ENCODE measurements at places on chromosomes 12 and 14. TPM values are rescaled to one million over a fixed set of nuclear protein-coding genes. Genes with fewer than 3 reads are reported as not detected.

EPYC gene
- not detected for total RNA-seq

SRRM4 gene
- not detected for total RNA-seq

GLT1D1 gene
- total RNA-seq: 0.27 TPM

SIX6 gene
- not detected for total RNA-seq

PTGER2 gene
- total RNA-seq: 23.3 TPM

DGLUCY gene
- 36.1 TPM for total RNA-seq

DAO gene
- total RNA-seq: not detected

BDKRB2 gene
- not detected for total RNA-seq

RASSF9 gene
- total RNA-seq: not detected

- peak; percentile 88 for DNase-seq
Observed at GRCh38 chr12:121799842-121800693, 3.7 kb upstream of the SETD1B start.

- no peak for DNase-seq
Observed at GRCh38 chr12:131112700-131113290, 159.1 kb downstream of the ADGRD1 start.

- no peak for DNase-seq
Observed at GRCh38 chr12:64810831-64811230, 13.6 kb upstream of the TBC1D30 start.

DNA sequence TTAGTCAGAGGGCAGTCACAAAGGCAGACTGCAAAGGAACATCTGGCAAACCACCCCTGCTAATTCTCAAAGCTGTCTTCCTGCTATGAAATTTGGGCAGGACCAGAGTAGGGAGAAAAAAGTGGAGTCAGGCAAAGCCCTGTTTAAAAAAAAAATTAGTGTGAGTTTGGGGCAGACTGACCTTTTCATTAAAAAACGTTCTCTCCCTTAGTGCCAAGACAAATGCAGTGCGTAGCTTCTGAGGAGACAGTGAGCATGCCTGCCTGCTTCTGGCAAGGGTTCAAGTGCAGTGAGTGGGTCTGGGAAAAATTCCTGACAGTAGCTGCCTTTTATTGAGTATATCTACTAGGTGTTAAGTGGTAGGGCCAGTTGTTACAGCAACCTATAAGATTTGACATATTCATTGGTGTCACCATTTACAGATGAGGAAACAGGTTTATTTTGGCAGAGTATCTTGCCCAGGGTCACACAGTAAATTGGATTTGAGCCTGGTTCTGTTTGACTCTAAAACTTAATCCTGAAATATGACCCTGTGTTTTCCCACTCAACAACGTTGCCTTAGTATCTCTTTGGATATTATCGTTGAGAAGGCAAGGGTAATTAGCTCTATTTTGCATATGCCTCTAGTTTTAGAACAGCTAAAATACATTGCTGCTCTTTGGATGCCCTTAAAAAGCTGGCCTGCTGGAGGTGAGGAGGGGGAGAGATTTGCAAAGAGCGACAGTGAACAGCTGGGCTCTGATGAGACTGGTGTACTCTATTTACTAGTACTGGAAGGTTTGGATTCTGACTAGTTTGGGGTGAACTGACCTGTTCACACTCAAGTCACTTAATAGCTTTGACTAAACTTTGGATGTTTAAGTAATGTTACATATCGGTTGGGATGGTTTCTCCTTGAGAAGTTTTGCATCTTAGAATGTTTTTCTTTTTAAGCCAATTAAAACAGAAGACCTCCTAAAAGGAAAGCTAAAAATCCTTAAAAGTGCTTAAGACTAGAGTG, 72.8 kb downstream of the PAPOLA start:
- DNase-seq: no peak

DNA sequence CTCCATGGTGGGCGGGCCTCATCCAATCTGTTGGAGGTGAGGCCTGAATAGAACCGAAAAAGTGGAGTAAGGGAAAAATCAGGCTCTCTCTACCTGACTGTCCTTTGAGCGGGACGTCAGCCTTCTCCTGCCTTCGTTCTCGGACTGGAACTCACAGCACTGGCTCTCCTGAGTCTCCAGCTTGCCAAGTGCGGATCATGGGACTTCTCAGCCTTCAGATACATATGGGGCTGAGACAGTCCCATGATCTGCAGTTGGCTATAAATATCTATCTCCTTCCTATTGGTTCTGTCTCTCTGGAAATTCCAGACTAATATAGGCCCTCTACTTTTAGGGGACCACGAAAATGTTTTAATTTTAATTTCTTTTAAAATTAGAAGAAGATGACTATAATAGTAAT, 29.7 kb upstream of the PLEK2 start:
- DNase-seq: no peak

GRCh38 chr12:124578854-124579253, 11.4 kb upstream of the NCOR2 start:
- DNase-seq: no peak

- no peak for DNase-seq
Observed at GRCh38 chr12:9991876-9992275, 7.0 kb downstream of the CLEC1B start.

DNA sequence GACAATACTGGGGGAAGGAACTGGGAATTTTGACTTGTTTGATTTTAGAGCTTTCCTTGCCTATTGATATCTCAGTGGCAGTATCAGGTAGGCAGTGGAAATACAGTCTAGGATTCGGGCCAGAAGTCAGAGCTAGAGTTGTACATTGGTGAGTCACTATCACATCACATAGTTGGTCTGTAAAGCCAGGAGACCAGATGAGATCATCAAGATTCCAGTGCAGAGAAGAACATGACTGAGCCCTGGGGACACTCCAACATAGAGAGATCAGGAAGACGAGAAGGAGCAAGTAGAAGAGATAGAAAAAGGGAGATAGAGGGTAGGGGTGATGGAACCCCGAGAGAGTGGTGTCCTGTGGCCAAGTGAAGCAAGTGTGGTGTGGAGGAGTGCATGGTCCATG, 46.6 kb upstream of the NR1H4 start:
- DNase-seq: no peak

DNA sequence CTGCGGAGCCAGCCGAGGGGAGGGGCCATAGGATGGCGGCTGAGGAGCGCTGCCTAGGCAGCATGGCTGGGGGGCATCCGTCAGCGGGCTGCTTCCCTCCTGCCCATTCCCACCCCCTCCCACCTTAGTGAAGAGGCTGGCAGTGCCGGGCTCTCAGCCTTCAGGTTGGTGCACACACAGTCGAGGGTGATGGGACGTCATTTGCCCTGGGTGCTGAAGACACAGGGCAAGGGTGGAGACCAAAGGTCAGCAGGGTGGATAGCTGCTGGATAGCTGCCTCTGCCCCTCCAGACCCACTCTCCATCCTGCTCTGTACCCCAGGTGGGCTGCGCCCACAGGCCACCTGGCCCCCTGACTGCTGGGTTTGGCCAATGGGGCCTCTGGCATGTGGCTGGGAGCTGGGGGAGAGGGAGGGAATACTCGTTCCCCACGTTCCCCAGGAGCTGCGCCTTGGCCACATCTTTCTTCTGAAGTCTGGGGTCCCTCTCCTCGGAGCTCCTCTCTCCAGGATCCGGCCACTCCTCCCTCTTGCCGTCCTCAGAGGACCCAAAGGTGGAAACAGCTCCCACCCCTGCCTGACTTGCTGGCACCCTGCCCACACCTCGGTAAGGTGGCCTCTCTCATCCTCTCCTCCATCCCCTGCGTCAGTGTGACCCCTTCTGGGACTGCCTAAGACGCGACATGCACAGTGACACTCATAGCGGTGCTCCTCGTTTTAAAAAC, 11.2 kb upstream of the CDC42BPB start:
- DNase-seq: no peak

GRCh38 chr14:71488703-71489191, 443.5 kb upstream of the RGS6 start:
- DNase-seq: no peak

DNA sequence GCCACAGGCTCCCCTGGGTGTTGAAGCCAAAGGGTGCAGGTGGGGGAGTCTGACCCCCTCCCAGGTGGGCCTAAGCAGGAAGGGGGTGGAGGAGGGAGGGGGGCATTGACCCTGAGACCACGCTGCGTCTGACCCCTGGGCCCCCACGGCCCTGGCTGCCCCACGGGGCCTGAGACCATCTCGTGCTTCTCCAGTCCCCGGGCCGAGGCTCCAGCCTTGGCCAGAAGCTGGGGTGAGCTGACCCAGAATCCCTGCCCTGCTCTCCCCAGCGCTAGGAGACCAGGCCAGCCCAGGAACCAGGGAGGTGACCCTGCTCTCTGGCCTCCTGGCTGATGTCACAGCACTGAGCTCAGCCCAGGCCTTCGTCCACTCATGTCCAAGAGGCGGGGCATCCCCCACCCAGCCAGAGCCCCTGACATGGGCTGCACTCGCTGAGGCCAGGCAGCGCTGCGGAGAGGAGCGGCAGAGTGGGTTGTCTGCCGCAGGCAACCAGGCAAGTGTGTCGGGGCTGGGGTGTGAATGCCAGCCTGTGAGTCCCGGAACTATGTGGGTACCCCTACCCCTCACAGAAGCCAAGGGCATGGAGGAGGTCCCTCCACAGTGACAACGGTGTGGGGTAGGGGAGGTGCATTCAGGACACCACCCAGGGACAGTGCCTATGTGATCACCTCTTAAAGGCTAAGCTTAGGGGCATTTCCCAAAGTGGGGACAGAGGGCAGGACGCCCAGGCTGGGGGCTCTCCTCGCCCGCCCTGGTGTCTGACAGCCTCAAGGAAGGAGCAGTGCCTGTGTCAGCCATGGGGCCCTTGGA, 6.3 kb downstream of the TRMT61A start:
- DNase-seq: no peak

GRCh38 chr12:52234223-52234810, 1.3 kb downstream of the KRT7 start:
- no peak for DNase-seq

GRCh38 chr12:120098756-120099470, 17.6 kb downstream of the RAB35 start:
- DNase-seq: no peak

DNA sequence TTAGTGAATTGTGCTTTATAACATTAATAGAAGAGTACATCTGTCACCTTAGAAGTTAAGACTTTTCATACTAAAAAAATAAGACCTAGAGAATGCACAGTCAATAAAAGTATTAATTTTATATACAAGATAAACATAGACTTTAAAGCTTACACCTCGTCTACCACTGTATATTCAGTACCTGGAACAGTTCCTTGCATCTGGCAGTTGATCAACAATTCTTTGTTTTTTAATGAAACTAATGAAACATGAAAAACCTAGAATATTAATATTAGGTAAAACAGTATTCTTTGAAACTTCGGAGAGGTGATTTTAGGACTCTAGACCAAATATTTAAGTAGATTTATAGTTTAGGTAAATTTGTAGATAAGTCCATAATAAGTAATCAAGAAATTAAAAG, 4.3 kb downstream of the GOLT1B start:
- DNase-seq: no peak

DNA sequence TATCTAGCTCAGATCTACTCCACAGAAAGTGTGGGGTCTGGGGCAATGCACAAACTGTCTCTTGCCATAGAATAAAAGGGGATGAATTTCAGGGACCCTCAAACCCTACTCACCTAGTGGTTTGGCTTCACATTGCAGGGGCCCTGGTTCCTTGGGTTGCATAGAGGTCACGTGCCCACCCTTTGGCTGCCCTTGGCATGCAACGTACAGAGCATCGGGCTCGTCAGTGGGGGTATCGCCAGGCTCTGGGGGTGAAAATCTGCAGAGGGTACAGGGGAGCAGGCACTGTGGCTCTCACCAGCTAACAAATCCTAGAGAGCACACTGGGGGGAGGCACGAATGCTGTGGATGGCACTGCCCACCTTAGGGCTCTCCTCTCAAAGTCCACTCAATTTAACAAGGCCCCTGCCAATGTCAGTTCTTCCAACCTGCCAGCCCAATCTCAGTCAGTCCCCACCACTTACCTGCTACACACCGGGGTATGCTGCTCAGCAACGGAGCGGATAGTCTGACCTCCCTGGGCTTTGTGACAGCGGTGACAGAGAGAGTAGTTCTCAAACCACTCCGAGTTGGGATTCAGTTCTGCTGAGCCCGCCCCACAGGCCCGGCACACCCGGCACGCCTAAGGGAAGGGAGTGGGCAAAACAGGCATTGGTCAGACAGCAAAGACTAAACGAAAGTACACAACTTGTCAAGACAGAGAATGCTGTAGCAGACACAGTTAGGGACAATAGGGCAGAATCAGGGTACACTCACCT, 8.0 kb downstream of the KMT2D start:
- no peak for DNase-seq

GRCh38 chr14:33561488-33562175, 389.2 kb downstream of the EGLN3 start:
- no peak for DNase-seq

- DNase-seq: no peak
Observed at GRCh38 chr12:130049666-130050065, 112.6 kb upstream of the FZD10 start.

GRCh38 chr14:24844011-24844410, 205.9 kb downstream of the STXBP6 start:
- no peak for DNase-seq

- no peak for DNase-seq
Observed at GRCh38 chr14:90846511-90846910, 30.3 kb upstream of the TTC7B start.

DNA sequence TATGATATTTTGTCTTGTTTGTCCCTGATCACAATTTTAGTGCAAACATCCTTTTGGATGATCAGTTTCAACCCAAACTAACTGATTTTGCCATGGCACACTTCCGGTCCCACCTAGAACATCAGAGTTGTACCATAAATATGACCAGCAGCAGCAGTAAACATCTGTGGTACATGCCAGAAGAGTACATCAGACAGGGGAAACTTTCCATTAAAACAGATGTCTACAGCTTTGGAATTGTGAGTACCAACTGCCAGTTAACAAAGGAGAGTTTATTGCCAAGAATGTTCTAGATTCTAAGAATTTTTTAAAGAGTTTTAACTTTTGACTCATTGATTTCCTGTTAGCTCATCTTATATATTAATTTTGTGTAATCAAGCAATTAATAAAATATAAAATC, 55.4 kb downstream of the IRAK3 start:
- no peak for DNase-seq

- no peak for DNase-seq
Observed at GRCh38 chr14:101861464-101861863, 100.0 kb downstream of the PPP2R5C start.

DNA sequence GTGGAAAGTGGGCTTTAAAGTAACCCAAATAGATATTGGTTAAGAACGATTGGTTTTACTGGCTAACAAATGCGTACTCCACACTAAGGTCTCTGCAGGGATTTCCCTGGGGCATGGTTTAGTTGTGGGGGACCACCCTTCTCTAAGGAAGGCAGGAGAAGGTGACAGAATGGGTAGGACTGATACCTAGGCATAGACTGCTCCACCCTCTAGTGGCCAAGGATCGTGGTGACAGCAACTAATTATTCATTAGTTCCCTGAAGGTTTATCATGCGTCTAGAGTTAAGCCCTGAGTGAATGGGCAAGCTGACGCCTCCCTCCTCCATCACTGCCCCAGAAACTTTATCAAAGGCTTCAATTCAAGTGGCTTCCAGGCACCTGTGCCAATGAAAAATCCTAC, 9.1 kb downstream of the FAM181A start:
- no peak for DNase-seq

GRCh38 chr14:85618390-85618789, 88.4 kb downstream of the FLRT2 start:
- DNase-seq: no peak

- no peak for DNase-seq
Observed at GRCh38 chr14:20470603-20470901, 1.3 kb downstream of the PNP start.
